AG08395 (cell line): ENCODE measurements at places on chromosomes 12 and 14.

GRCh38 chr12:9741726-9742125 is 8.8 kb upstream of the CLECL1 start:
- no peak for DNase-seq

DNA sequence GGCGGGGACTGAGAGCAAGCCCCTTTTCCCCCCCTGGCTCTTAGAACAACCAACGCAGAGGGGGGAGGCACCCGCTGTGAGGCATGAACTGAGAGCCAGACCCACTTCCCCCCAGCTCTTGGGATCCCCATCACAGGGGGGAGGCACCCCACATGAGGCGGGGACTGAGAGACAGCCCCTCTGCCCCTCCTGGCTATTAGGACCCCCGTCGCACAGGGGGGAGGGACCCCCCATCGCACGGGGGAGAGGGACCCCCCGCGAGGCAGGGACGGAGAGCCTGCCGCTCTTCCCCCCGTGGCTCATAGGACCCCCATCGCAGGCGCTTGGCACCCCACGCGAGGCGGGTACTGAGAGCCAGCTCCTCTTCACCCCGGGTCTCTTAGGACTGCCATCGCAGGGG is 195.8 kb upstream of the PZP start:
- DNase-seq: no peak

- DNase-seq: no peak
Observed at GRCh38 chr12:25875661-25876060, 82.8 kb upstream of the RASSF8 start.

DNA sequence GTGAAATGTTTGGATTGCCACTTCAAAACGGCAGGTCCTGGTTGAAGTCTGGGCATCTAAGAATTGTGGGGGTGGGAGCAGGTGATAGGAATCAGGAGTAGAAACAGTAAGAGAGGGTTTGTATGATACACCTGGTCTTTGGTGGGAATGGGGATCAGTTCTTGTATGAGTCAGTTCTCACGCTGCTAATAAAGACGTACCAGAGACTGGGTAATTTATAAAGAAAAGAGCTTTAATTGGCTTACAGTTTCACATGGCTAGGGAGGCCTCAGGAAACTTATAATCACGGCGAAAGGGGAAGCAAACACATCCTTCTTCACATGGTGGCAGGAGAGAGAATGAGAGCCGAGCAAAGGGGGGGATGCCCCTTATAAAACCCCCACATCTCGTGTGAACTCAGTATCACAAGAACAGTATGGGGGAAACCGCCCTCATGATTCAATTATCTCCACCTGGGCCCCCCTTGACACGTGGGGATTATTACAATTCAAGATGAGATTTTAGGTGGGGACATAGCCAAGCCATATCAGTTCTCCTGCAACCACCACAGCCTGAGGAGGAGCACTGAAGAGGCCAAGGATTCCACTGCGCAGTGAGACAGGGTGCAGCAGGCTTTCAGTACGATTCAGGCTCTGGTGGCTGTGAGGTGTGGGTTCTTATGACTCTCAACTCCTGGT is 52.1 kb downstream of the DRAM1 start:
- no peak for DNase-seq

GRCh38 chr12:4435537-4435936 is 10.1 kb downstream of the FGF6 start:
- no peak for DNase-seq
